Kidney glomerular epithelial cell (primary cell): ENCODE measurements at places on chromosomes 6 and 20.

GRCh38 chr20:400128-400453 lies 8.0 kb upstream of the RBCK1 start:
- peak; percentile 18 for DNase-seq

- DNase-seq = no peak
These were observed 8.3 kb upstream of the WFDC2 start for GRCh38 chr20:45461225-45461624.

GRCh38 chr6:54998576-54998975 lies 152.0 kb downstream of the FAM83B start:
- no peak for DNase-seq

DNA sequence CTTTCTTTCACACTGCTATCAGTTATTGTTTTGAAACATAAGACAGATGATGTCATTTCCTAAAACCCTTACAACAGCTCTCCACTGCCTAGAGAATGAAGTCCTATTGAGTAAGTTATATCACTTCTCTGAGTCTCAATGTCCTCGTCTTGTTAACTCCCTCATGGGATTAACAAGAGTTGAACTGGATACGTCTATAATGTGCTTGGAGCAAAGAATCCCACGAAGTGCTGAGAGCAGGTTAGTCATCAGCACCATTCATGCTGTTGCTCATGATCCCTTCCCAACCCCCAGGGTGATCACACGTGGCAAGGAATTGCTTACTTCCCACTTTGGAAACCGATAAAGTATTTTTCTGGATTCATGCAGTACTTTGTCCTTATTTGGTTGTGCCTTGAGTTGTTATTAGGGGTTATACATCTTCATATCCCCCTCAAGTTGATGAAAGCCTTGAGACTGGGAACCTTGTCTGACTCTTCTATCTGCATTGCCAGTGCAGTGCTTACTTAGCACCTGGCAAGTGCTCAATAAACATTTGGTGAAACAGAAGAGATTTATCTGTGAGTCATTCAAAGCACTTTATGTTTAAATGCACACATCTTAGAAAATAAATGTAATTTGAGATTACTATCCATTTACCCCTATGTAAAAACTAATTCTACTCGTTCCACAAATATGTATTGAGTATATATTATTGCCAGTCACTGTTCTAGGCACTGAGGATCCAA lies 487.5 kb downstream of the EPM2A start:
- no peak for DNase-seq

DNA sequence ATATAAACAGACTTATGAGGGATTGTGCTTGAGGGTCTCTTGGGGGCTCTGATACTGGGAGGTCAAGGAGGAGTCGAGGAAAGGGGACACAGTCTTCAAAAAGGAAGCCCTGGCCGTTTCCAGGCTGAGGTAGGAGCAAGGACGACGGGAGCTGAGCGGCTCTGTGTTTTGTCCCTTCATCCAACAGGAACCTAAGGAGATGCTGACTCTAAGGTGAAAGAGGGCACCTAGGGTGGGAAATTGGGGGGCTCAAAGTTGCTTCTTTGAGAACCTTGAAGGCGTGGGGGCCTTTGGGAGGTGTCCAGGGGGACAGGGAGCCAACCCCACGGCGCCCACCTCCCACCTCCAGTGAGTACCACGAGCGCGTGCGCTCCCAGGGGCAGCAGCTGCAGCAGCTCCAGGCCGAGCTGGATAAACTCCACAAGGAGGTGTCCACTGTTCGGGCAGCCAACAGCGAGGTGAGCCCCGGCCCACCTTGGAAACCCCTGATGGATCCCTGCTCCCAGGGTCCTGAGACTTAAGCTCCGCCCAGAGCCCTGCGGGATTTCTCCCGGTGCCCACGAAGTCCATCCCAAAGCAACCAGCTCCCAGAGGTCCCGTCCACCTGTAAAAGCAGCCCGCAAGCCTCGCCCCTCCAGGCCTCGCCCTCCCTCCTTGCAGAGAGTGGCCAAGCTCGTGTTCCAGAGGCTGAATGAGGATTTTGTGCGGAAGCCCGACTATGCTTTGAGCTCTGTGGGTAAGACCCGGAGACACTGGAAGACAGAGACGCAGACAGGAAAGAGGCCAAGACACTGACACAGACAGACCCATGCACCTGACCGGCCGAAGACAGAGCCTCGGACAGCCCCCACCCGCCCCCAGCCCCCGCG lies 2.9 kb downstream of the SPAG4 start:
- DNase-seq = no peak

GRCh38 chr6:165055231-165055630 lies 254.2 kb downstream of the C6orf118 start:
- no peak for DNase-seq

GRCh38 chr6:21157186-21157929 lies 436.2 kb upstream of the SOX4 start:
- DNase-seq = no peak

DNA sequence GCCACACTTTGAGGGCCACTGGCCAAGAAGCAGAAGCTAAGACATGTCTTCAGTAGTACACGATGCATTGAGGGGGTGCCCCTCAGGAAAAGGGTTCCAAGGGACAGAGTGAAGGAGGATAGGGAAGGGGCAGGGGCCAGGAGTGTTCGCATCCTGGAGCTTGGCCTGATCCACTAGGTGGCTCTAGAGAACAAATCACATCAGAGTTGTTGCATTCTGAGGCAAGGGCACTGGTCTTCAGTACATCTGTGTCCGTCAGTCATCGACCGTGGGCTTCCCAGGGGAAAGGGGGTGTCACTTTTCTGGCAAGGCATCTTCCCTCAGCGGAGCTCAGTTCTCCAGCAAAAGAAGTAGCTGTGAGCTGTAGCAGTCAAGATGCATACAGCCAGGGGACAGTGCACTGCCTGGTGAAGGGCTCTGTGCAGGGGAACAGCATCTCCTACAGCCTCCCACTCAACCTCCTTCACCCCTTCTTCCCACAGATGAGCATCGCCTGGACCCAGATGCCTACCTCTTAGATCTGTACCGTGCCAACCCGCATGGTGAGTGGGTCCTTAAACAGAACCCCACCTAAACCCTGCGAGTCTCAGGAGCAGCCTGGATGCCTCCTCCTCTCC lies 47.8 kb downstream of the ARHGAP40 start:
- DNase-seq = no peak

DNA sequence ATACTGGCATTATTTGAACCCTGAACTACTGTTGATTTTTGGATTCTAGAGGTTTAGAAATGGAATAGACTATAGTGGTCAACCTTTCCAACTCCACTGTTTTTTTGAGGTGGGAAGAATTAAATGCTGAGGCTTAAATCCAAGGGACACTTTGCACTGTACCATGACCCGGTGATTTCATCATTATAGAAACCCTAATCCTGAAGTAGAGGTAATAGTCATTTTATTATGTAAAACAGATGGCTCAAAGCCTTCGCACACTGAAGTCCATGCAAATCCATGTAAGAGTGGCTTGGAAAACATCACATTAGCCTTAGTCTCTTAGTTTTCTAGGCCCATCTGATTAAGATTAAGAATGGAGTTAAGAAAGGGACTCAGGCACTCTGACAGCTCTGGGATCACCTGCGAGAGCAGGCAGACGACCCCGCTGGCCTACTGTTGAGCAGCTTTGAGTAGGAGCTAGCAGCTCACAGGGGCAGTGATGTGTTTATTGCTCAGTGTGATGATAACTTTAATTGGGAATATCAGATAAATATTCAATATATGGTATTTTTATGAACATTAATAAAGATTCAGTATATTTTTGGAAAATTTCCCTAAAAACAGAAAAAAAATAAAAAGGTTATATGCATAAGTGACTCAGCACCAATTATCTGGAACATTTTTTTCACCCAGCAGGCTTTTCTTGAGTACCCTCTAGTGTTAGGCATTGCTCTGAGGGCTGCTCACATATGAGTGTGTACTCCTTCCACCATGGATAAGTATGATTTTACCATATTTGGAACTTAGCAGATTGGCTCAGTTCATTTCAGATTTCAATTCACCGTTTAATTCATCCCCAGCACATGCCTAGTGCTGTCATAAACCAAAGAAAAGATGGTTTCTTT lies 13.4 kb downstream of the SLX4IP start:
- no peak for DNase-seq

GRCh38 chr20:2365666-2366065 lies 15.0 kb upstream of the TGM6 start:
- no peak for DNase-seq

DNA sequence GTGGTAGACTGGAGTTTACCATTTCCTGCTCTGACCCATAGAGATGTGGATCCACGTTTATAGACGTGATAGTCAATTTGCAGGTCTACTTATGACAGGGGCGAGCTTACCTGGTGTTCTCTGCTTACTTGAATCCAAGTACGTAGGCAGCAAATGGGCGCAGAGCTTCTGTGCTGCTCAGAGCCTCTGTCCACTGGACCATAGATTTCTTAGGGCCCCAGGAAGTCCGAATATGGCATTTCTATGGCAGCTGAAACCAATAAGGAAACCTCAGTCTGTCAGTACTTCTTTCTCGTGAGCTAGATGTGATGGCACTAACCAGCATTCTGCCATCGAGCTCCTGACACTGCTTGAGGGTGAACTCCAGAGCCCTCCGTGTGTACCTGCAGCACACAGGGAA lies 19.5 kb upstream of the NPEPL1 start:
- DNase-seq = no peak

- DNase-seq = no peak
These were observed 460 bp downstream of the PLAGL1 start for GRCh38 chr6:144007478-144008119.

GRCh38 chr20:34449674-34450592 lies 66.3 kb upstream of the DYNLRB1 start:
- no peak for DNase-seq

- DNase-seq = no peak
These were observed 142.6 kb upstream of the ZNF217 start for GRCh38 chr20:53736122-53736756.

- DNase-seq = no peak
These were observed 340.5 kb upstream of the SYNCRIP start for GRCh38 chr6:85983032-85983659.

- no peak for DNase-seq
These were observed 217.5 kb downstream of the TINAG start for GRCh38 chr6:54525731-54526130.

DNA sequence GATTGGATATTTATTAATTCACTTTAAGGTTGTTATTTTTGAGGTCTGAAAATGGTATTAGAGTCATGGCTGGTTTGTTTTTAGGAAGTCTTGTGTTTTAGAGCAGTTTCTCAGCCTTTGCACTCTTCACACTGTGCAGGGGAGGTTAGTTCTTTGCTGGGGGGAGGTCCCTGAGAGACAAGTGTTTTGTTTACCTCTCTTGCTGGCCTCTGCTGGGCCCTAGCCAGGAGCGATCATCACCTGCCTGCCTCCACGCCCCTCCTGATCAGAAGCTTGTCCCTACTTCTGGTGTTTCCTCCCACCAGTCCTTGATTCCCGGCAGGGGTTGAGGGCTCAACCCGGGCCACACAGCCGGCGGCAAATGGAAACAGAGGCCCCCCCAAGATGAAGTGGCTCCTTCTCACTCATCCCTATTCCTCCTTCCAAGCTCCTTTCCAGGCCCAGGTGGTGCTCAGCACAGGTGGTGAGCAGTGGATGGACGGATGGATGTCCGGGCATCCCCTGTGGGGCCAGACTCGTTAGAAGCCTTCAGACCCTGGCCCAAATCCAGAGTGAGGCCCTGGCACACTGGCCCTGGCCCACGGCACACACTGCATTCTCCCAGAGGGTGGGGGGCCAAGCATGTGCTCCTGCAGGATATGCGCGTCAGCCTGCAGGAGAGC lies 51.3 kb downstream of the GRM4 start:
- DNase-seq = no peak

DNA sequence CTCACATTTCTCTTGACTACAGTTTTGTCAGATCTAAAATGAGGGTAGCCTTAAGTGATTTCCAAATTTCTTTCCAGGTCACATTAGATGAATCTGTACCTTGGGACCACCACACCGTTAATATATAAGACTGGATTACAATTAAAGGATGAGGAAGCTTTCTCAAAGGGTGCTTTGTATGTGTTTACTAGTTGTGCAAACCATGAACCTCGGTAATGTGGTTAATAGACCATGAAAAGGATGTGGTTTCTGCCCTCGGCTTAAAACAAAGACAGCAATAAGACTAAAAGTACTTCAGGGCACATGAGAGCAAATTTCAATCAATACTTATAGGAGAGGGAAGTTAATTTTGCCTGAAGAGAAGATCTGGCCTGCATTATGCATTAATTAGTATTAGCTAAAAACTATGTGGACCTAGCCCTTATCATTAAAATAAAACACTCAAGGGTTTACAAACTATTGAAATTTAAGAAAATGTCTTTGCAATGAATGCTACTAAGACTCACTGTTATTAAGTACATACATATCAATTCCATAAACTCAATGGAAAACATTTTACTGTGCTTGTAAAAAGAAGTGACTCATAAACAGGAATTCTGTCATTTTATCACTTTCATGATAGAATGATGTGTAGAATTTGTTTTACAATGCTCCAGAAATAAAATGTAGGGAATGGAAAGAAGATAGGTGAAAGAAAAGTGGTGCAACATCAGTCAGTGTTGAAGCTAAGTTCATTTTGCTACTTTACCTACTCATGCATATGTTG lies 936 bp upstream of the TMX4 start:
- DNase-seq = peak; percentile 13

- DNase-seq = no peak
These were observed 21.1 kb downstream of the GHRH start for GRCh38 chr20:37240337-37241067.

DNA sequence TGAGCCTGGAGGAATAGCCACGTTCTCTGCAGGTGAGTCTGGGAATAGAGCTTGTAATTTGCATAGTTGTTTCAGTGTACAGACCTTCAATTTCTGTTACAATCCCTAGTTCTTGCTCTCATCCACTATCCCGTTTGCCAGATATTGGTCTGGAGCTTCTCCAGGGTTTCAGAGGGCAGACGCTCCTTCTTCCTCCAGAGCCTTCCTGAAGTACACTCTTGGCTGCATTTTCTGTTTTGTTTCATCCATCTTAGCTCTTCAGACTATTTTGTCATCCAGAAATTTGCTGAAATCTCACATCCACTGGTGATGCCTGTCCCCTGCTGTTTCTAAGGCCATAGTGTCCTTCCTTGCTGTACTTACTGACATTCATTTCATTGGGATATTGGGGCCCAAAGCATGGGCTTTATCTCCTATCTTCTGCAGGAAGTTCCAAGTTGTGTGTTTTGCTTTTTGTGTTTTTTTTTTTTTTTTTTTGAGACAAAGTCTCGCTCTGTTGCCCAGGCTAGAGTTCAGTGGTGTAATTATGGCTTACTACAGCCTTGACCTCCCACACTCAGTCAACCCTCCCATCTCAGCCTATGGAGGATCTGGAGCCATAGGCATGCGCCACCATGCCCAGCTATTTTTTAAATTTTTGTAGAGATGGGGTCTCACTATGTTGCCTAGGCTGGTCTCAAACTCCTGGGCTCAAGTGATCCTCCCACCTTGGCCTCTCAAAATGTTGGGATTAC lies 18.7 kb downstream of the CDS2 start:
- no peak for DNase-seq

DNA sequence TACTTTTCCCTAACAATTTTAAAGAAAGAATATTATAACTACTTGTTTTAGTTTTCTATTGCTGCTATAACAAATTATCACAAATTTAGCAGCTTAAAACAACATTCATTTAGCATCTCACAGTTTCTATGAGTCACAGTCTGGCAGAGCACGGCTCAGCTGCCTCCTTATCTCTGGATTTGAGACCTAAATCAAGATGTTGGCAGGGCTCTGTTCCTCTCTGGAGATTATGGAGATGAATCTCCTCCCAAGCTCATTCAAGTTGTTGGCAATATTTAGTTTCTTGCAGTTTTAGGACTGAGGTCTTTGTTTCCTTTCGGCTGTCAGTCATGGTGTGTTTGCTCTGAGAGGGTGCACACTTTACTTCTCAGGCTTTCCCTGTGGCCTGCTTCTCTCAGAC lies 1065.8 kb upstream of the EYS start:
- no peak for DNase-seq
